Hepatic stellate cell (primary cell): ENCODE measurements at places on chromosomes 4 and X.

DNA sequence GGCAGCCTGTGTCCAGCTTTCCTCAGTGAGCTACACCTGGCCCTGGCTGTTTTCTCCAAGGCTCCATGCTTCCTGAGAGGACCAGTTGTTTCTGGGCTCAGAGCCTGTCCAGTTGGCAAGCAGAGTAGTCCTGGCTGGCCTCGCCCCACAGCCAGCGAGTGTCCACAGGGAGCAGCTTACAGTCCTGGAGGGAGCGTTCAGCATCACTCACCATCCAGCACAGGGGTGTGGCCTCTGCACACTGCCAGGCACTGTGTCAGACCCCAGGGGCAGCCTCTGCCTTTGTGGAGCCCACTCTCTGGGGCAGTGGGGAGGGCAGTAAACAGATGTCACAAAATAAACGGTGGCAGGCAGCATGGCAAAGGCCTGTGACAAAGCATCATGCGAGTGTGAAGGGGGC is 23.9 kb downstream of the EVC start:
- no peak for DNase-seq

DNA sequence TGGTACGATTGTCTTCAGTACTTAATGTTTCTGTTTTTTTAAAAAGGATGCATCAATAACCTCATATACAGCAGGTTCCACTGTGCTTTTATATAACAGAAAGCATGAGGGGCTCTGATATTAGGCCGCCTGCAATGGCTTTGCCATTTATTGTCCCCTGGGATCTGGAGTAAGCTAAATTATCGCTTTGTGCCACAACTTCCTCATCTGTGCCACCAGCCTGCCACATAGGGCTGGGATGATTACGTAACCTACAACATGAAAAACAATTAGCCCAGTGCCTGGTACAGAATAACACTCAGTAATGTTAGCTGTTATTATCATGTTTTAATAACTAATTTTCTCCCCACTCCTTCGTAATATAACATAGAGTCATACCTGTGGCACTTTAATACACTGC is 65.5 kb upstream of the TRIM2 start:
- DNase-seq = no peak

- DNase-seq = no peak
Measured at GRCh38 chr4:186932631-186933187, 209.1 kb upstream of the FAT1 start.

DNA sequence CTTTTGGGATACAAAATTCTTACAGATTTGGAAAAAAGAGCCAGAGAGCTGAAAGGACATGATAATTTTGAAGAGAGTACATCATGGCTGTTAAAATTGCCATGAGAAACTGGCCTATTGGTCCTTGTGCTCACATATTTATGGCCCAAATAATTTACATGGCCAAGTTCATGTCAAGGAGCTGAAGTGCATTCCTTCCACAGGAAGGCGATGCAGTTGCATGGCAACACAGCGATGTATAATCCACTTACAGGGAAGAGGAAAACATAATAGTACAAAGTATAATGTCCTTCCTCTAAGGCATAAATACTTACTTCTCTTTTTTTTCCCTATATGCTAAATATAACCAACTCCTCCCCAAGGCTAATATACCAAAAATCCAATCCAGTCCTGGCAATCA is 914.5 kb upstream of the AGA start:
- no peak for DNase-seq

DNA sequence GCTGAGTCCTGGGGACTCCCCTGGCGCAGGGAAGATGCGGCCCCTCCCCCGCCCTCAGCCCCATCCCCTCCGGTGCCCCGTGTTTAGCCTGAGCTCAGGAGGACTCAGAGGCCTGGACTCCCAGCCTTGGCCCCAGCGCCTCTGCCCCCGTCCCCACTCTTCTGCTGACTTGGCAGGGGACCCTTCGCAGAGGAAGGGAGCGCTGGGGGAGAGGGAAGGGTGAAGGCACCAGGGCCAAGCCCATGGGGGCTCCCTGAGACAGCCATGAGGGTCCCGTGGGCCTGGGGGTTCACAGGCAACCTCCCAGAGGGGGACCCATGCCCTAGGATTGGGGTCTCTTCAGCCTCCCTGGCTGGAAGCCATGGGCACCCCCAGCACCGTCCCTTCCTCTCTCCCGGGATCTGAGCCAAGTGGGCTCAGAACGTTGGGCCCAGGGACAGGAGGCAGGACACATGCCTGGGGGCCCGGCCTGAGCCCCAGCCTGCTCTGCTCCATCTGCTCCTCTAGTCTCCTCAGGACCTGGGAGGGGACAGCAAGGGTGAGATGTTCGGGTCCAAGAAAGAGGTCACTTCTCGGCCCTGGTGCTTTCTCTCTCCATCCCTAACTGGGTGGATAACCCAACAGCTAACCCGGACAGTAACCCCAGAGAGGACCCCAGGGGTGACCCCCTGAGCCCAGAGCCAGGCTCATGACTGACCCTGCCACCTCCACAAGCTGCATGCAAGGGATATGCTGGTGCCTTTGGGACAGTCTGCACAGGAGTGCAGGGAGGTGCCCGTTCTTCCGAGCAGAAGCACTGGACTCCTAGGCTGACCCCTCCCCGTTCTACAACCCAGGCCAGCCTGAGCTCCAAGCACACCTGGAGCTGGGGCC is 1.5 kb upstream of the CPLX1 start:
- DNase-seq = no peak

DNA sequence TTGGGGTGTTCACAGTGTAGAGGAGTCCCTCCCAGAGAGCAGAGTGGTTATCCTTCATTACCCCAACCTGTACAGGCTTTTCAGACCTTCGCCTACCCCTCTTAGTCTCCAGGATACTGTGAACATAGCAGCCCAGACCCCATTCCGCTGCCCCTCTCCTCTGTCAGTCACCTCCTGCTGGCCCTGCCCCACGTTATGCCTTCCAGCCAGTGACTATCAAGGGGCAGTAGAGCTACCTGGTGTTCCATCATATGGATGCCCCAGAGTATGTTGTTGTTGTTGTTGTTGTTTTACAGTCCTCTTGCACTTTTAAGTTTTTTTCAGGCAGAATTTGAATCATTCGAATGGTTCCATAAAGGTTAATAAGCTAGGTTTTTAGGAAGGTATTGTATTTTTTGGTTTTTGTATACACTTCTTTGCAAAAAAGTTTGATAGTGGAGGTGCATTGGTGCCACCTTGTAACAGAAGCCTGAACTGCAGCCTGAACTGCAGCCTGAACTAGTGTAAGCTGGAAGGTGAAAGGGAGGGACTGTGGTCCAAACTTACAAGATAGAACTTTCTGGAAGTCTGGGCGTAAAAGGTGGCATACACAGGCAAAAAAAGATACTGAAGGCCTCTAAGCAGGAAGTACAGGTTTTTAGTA is 101.4 kb upstream of the RAB40AL start:
- no peak for DNase-seq

DNA sequence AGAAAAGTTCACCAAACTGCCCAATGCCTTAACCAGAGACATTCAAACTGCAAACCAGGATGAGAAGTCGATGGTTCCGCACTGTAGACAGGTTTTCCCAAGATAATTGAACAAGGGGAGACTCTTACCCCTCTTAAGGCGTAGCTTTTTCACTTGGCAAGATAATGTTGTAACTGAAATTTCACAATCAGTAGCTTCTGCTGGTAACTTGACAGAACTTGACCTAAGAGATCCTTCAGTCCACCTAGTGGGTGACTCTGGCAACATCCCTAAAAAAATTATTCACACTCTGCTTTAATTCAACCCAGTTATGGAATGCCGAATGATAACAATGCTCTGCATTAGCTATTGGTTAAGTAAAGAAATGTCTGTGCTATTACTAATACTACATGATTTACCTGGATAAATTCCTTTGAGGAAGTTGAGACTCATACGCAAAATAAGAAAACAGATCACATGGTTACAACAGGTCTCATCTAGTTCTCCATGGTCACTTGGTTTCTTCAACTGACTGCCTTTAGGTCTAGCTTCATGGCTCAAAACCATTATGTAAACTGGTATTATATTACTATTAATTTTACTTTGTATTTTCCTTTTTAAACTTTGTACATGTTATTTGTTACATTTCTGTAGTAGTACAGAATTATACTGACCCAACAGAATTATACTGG is 9.1 kb downstream of the ELF2 start:
- DNase-seq = peak; percentile 52

DNA sequence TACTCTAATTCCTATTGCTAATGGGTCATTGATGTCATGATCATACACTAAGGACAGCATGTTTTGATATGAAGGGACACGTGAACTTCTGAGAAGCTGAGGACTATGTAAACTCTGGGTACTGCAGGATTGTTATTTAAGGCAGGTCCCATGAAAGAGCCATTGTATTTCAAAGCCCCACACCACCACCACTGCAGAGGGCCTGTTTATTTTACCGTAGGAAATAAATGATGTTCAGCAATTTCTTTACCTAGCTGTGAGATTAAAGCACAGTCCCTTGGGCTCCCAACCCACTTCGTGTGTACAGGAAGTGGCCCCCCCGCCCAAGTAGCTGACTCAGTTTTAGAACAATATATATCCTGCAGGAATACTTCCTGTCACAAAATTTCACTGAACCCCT is 89.8 kb upstream of the ACSL4 start:
- DNase-seq = no peak

DNA sequence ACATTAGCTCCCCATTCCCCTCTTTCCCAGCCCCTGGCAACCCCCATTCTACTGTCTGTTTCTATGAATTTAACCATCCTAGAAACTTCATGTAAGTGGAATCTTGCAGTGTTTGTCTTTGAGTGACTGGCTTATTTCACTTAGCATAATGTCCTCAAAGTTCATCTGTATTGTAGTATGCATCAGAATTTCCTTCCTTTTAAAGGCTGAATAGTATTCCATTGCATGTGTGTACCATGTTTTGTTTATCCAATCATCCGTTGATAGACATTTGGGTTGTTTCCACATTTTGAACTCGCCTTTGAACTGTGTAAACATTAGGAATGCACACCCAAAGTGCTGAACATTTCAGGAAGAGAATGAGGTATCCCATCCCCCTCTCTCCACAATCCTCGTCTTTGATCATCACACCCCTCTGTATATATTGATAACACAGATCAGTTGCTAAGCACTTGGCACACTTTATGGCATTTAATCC is 56.4 kb upstream of the PLAC1 start:
- DNase-seq = no peak

DNA sequence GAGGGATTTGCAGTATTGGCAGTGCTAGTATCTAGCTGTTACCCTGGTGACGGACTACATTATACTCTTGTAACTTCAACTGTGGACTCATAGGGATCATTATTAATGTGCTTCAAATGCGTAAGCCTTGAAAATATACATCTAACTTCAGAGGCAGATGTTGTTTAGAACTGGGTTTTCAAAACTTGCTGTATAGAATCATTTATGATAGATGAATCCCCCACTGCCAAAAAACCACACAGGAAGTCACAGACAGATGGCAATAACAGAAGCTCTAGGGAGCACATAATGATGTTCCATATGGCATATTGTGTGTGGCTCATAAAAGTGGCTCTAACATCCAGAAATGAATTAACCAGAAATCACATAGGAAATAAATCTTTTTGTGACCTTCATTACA is 62.3 kb upstream of the RELL1 start:
- DNase-seq = no peak
